ENCODE measurements at places on chromosomes 6 and 20.
A peak's percentile ranks its signal among the peaks of the same experiment; 100 is the strongest.

DNA sequence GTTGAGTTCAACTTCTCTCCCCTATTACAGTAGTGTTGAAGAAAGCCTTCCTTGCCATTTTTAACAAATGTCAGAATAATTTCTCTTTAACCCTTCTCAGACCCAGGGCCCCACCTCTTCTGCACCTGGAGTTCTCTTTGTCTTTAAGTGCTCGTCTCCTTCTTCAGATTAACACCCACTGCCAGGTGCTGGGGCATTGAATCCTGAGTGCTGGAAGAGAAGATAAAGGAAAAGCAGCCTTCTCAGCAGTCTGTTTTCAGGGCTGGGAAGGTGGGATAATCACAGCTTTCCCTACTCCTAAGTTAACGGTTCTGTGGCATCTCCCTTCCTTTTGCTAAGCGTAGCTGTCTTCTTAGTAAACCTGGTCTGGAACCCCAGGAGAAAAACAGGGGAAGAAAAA lies 114.6 kb upstream of the TAB2 start:
- DNase-seq = no peak

DNA sequence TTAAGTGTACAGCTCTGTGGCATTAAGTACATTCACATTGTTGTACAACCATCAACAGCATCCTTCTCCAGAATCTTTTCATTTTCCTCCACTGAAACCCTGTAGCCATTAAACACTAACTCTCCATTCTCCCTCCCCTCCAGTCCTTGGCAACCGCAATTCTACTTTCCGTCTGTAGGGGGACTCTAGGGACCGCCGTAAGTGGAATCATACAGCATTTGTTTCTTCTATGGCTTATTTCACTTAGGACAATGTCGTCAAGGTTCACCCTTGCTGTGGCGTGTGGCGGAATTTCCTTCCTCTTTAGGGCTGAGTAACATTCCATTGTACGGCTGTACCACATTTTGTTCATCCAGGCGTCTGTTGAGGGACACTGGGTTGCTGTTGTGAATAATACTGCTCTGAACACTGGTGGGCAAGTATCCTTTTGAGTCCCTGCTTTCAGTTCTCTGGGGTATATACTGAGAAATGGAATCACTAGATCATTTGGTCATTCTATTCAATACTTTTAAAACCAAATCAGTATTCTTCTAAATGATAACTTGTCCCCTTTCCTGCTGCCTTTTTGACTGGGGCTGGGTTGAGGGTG lies 50.7 kb downstream of the PPP1R3G start:
- peak; percentile 60 for DNase-seq

DNA sequence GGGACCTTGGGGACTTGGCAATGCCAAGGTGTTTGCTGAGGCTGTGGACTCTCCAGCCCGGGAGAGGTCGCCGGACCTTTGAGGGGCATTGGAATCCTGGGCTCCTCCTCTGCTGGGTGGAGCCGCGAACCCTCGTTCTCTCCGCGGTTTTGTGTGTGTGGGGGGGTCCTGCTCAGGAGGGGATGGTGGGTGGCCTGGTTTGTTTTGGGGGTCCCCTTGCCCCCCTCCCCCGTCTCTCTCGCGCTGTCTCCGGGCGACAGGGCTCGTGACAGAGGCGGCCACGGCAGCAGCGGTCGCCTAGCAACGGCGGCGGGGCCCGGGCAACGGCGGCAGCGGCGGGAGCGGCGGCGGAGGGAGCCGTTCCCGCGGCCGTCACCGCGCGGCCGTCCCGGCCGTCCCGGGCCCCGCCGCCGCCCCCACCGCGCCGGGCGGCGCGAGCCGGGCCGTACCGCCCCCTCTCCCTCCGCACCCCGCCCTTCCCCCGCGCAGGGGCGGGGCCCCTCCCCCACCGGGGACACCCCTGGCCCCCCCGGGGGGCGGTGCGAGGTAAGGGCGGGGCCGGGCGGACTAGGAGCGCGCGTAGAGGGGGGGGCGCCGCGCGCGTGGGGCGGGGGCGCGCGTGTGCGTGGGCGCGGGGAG lies 7.8 kb downstream of the SYNGAP1 start:
- DNase-seq = peak; percentile 50

- no peak for DNase-seq
Measured at GRCh38 chr6:101689695-101690094, 296.2 kb downstream of the GRIK2 start.

GRCh38 chr20:58938078-58938477 lies 43.0 kb upstream of the NELFCD start:
- DNase-seq = no peak

- DNase-seq = no peak
Measured at GRCh38 chr20:20683020-20683419, 29.4 kb downstream of the RALGAPA2 start.

GRCh38 chr6:129771678-129772077 lies 61.7 kb upstream of the ARHGAP18 start:
- DNase-seq = no peak

DNA sequence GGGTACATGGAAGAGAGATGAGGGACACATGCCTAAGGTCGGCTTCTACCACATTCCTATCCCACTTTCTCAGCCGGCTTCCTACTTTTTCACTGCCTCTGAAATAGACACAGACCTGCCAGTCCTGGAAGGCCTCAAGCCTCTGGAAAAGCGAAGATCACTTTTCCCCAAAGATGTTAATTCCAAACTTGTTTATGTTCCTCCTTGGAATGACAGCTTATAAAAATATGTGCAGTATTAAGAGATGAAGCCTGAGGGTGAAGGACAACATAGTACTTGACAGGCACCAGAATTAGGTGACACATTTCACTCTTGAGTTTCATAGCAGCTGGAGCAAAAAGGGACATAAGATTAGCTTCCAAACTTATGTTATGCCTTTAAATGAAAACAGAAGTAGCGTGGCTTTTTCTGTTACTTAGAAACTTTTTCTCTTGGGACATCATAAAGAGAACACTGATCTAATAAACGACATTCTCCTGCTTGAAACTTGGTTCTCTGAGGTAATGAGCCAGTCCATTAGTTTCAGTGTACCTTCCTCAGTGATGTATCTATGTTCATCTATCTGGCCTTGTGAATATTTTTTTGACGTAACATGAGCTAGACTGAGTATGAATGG lies 25.3 kb downstream of the FOXO3 start:
- DNase-seq = no peak

- DNase-seq = peak; percentile 52
Measured at GRCh38 chr6:52049252-52050050, 38.0 kb downstream of the PKHD1 start.

GRCh38 chr6:15290962-15291704 lies 45.3 kb downstream of the JARID2 start:
- no peak for DNase-seq

- no peak for DNase-seq
Measured at GRCh38 chr6:14719270-14719669, 526.6 kb upstream of the JARID2 start.

GRCh38 chr6:26278536-26278935 lies 86.5 kb upstream of the BTN3A2 start:
- DNase-seq = no peak

All from ELR (cell line).